GM13976 (cell line): ENCODE measurements at places on chromosomes 4 and X.

- DNase-seq = no peak
Measured at GRCh38 chr4:153418558-153418957, 47.6 kb upstream of the TMEM131L start.

GRCh38 chrX:115030625-115031024, 13.2 kb upstream of the IL13RA2 start:
- no peak for DNase-seq

- DNase-seq = no peak
Measured at GRCh38 chrX:109710181-109710580, 22.9 kb downstream of the ACSL4 start.

DNA sequence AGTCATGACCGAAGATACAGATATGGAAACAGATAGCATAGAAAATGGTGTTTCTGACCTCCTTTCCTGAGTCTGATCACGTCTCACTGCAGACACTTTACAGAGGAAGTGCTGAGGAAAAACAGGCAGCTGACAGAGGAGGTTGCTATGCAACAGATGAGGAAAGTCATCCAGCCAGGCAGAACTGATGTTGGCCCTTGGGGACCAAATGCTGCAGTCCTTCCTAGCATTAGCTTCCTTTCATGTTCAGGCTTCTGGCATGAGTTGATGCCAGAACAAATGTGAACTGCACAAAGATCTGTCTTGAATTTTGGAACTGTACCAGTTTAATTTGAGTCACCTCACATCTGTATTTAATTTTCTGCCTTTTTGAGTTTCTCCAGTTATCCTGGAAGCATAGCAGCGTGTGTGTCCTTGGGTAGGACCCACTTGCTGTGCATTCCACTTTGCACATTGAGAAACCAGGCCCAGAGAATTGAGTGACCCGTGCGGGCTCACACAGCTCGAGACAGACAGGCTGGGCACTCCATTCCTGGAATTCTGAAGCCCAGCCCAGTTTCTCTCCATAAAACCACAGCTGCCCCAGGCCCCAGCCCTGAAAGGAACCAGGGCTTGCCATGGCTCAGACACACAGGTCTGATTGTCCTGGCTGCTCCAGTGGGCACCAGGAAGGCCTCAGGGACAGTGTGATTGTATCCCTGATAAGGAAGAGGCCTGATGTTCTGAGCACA, 1.4 kb upstream of the MAGED1 start:
- DNase-seq = no peak

DNA sequence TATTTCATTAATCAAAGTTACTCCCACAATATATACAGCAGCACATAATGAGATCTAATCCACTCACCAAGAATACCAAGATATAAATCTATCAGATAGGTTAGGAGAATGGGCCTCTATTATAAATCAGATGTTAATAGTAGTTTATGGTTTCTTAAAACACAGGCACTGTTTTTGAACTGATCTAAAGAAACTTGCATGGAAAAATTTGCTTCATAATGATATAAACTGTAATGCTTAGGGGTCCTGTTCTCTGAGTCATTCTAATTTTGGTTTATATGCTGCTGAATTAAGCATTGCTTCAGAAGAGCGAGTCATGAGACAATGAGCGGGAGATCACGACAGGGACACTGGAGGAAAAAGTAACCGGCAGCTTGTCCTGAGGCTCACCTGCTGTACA, 113.3 kb upstream of the OTUD4 start:
- no peak for DNase-seq

GRCh38 chrX:34560180-34560579, 96.9 kb downstream of the TMEM47 start:
- no peak for DNase-seq

DNA sequence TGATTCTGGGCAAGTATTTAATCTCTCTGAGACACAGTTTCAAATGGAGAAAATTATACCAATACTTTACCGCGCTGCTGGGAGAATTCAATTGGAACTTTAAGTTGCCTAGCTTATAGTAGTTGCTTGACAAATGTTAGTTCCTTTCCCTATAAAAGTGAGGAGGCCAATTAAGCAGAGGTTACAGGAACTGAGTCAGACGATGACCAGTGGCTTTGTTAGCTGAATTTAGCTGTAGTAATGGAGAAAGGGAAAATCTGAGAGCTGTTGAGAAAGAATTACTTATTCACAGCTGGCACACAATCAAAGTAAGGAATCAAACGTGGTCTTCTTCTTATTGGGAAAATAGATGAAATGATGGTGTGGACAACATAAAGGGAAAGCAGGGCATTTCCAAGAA, 29.6 kb downstream of the SMARCA1 start:
- DNase-seq = no peak

DNA sequence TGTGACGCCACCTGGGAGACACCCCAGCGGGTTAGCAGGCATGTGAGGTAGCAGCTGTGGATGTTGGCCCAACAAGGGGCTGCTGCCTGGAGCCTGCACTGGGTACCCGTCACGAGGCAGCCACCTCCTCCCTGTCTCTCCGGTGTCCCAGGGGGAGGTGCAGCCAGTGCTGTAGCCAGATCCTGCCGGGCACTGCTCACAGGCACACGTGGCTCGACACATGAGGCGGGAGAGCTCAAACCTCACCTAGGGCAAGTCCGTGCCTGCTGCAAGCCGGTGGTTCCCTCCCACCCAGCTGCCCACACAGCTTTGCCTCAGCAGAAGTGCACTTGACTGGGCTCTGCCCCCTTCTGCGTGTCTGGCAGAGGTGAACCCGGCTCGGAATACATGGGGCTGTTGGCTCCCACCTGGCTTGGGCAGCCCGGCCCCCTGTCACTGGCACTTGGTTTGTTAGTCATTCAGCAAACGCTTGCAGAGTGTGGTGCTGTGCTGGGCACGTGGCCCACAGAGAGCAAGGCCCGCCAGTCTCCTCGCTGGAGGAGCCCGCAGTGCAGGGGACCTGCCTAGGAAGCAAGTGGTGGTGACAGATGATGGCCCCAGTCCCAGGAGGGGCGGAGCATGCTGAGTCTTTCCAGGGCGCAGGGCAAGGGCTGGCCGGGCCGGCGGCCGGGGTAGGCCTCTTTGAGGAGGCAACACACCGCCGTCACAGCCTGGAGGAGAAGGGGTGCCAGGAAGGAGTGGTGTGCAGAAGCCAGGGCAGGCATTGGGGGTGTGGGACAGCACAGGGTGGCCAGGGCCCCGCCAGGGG, 10.1 kb upstream of the SH3TC1 start:
- DNase-seq = no peak

DNA sequence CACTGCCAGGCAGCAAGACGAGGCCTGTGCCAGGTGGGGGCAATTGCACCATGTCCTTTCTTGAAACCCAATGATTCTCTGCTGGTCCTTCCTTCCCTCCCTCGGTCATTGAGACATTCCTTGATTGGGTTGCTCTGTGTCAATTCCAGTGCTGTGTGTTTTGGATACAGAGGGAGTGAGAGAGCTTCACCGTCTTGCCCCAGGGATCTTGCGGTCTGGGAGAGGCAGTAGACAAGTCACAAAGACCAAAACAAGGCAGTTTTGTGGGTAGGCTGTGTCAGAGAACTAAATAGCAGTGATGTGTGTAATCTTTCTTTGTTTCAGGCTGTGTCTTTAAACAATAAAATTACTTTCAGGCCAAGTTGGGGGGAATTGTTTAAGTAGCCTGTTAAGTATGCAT, 38.8 kb upstream of the TADA2B start:
- no peak for DNase-seq

DNA sequence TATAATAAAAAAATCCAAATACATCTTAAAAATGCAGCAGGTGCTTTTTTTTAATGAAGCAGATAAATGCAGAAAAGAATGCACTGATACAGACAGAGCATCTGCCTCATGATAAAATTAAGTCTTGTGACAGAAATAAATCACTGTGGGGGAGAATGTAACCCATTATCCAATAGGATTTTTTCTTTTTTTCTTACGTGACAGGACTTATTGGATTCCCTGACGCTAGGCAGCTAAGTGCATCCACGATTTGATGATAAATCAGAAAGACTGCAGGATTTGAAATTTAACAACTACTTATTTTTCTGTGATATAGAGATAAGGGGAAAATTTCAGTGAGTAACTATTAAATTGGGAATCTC, 110.6 kb upstream of the PPARGC1A start:
- DNase-seq = no peak

DNA sequence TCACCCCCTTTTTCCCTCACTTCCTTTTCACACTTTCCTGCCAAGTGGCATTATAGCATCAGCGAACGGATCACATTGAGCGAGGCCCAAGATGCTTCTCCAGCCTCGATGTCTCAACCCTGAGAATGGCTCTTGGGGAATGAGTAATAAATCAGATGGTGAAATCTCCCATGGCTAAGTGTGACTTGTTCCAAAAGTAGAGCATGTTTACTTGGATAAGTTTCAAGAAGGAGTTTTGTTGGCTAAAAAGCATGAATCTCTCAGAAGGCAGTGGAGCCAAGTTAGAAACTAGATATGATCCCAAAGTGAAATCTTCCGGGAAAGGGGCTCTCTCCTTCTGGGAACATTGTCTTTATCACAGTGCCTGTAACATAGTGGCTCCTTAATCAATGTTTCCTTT, 316.3 kb downstream of the CAMK2D start:
- no peak for DNase-seq

GRCh38 chr4:122453384-122453995, 3.0 kb downstream of the IL2 start:
- no peak for DNase-seq

- DNase-seq = no peak
Measured at GRCh38 chr4:2165391-2165790, 76.5 kb downstream of the HAUS3 start.

DNA sequence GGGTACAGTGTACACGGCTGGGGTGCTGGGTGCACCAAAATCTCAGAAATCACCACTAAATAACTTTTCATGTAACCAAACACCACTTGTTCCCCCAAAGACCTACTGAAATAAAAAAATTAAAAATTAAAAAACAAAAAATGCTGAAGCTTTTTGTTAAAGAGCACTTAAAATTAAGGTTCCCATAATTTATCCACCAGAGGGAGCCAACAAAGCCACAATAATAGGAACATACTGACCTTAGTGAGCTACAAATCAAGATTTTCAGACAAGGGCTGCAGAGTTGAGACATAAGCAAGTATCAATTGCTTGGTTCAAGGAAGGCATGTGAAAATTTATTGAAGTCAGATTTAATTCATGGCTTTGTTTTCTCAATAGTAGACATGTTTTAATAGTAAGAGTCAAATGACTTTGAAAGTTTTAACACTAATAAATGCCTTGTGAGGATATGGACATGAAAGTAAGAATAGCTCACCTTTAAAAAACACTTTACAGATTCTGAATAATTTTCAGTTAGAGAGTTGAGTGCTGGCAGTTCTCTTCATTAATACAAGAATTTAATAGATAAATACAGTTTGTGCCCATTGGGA, 43.0 kb upstream of the SCOC start:
- no peak for DNase-seq

- no peak for DNase-seq
Measured at GRCh38 chr4:160819791-160820190, 1344.0 kb downstream of the FSTL5 start.

DNA sequence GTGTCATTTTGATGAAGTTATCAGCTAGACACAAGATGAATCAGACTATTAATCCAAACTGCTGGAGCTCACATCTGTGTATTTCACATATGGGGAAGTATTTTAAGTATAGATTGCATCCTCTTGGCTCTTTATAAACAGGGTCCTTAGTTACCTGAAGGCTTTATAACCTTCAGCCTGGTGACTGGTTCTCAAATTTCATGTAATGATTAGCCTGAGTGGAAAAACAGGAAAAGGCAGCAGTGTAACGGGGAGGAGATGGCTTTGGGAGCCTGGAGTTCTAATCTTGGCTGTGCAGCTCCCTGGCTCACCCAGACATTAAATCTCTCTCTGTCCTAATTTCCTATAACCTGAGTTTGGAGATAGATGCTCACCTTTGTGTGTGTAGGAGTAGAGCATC, 103.8 kb upstream of the HPF1 start:
- no peak for DNase-seq

GRCh38 chr4:38327174-38327573, 336.8 kb upstream of the KLF3 start:
- DNase-seq = no peak

- DNase-seq = no peak
Measured at GRCh38 chr4:3203971-3204431, 45.0 kb upstream of the MSANTD1 start.

- no peak for DNase-seq
Measured at GRCh38 chr4:174583056-174583455, 60.8 kb upstream of the HPGD start.

- DNase-seq = no peak
Measured at GRCh38 chr4:1536579-1537409, 130.6 kb upstream of the NKX1-1 start.

DNA sequence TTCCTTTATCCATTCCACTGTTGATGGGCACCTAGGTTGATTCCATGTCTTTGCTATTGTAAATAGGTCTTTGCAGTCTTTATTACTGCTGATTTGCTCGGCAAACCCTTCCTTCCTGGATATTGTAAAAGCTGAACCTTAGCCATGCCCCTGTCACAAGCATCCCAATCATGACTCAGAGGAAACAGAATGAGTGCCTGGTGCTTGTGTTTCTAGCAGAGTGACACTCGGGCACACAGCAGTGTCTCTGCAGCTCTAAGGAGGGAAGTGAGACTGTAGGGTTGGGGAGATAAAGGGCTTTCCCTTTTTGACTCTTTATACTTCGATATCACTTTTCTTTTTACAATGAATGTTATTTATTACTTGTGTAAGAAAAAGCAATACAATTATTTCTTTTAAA, 83.3 kb downstream of the AKAP4 start:
- DNase-seq = no peak

DNA sequence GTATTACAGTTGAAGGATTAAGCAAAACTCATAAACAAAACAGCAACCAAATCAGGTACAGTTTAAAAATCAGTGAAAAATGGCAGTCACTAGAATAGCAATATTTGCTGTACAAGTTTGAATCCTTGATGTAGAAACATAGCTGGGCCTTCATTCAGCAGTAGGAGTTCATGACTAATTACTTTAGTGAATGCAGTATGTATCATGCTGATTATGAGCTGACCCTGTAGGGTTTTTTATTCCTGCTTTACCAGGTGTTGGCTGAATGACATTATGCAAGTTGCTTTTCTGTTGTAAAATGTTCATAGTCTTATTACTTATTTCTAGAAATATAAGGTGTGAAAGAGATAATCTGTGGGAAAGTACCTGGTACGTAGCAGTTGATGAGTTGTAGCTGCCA, 179.6 kb downstream of the CCSER1 start:
- no peak for DNase-seq

- no peak for DNase-seq
Measured at GRCh38 chr4:88955580-88956380, 101.2 kb downstream of the FAM13A start.

DNA sequence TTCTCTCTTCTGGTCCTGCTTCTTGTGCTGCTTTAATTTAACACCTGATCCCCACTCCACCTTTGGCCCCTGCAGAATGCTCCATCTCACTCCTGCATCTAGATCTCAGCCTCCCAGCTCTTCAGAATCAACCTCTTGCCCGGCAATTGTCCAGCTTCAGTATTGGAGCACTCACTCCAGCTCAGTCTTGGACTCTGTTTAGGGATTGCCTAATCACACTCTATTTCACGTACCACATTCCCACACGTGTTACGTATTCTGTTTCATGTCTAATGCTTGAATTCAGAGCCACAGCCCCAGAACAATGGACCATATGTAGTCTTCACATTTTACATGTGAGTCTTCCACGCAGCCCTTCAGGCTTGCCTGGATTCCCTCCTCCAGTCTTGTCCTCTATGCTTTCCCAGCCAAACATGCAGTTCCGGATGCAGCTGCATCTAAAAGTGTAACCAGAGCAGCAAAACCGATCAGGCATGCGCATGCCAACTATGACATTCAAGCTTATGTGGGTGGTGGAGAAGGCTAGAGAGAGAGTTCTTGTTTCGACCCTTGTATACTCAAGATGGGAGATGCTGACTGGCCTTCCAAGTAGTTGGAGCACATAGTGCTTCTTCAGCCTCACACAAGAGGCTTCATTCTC, 105.2 kb upstream of the FAM9A start:
- no peak for DNase-seq
